ENCODE measurements at places on chromosomes 5 and 9.

- no peak for DNase-seq
These were observed 383.0 kb downstream of the RAB3C start for GRCh38 chr5:58965677-58966414.

DNA sequence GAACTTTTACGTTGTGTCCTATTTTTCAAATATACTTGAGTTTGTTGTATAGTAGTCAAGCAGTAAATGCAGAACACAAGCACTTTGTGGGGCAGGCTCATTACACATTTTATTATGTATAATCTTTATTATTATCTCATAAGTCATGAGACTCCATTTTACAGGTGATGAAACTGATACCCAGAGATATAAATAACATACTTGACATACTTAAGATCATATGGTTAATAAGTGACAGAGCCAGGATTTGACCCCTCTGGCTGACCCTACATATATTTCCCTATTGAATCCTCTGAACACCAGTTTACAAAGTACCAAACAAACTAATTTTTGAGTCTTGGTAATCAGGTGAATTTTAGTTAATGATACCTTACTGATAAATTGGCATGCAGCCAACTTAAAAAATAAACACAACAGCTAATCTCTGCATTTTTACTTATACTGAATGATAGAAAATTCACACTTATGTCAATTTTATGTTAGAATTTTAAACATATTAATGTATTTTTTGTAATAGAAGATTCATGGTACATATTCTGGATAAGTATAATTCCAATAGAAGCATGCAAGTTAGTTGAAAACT is 305.0 kb upstream of the MEF2C start:
- no peak for DNase-seq

GRCh38 chr5:177077335-177077734 is 9.4 kb upstream of the FGFR4 start:
- no peak for DNase-seq

DNA sequence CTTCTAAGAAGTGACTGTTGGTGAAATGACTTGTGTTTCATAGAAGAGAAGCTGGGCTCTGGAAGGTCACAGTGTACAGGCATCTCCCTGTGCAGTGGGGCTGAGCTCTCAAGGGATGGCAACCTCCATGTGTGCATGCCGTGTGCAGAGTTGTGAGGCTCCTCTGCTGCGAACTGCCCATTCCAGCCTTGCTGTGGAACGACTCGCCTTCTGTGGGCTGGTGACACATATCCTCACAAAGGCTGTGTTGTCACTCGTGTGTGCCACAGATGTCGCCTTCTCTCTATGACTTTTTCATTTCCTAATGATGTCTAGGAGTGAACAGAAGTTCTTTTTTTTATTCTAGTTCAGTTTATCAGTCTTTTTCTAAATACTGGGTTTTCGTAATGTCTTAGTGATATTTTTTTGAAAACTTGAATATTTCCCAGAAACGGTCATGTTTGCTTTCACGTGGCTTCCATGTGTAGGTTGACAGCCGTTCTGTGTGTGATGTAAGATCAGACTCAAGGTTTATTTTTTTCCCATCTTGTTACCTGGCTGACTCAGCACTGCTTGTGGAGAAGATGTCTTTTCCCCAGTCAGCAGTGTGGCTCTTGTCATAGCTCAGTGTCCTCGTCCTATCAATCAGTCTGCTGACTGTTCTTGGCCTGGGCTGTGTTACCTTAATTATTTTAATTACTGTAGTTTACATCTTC is 57.3 kb upstream of the CACNA1B start:
- no peak for DNase-seq

GRCh38 chr5:168424594-168425323 is 61.5 kb upstream of the RARS1 start:
- no peak for DNase-seq

DNA sequence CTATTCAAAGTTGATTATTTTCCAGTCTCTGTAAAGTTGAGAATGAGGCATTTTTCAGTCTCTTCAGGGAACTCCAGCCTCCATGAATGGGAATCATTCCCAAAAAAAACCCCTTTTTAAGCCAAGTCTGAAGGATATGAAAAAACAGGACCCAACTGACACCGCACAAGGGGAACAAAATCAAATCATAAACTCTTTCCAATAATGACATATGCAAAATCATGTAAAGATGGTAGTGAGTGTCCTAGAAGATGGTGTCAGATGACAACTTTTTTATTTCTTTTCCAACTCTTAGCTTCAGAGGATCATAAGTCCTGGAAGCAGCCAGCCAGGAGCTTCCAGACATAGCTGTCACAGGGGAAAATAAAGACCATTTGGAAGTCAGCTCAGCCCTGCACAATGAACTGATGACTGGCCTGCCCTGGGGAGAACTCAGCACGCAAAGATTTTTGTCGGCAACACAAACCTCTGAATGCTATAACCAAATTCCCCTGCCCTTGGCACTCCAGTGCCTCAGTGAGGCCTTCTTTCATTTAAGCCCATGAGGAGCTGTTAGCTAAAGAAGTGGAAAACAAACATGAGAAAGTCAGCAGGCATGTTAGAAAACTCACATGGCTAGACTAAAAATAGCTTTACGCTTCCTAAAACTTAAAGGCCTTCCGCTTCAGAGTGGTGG is 85.4 kb downstream of the SLC1A3 start:
- no peak for DNase-seq

GRCh38 chr5:33146881-33147280 is 293.9 kb upstream of the TARS1 start:
- DNase-seq = no peak

DNA sequence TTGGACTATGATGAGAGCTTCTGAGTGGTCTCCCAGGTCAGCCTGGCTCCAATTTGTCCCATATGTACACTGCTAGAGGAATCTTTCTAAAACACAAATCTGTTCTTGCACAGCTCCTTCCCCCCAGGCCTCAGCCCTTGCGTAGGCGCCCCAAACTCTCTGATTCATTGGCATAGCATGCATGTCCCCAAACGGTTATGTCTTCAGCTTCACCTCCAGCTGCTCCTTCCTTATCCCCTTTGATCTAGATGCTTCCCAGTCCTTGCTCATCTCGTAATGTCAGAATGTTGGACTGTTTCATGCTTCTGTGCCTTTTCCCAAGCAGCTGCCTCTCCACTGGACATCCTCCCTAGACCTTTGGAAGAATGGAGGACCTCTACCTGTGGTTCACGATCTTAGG is 60.1 kb upstream of the BASP1 start:
- DNase-seq = no peak

DNA sequence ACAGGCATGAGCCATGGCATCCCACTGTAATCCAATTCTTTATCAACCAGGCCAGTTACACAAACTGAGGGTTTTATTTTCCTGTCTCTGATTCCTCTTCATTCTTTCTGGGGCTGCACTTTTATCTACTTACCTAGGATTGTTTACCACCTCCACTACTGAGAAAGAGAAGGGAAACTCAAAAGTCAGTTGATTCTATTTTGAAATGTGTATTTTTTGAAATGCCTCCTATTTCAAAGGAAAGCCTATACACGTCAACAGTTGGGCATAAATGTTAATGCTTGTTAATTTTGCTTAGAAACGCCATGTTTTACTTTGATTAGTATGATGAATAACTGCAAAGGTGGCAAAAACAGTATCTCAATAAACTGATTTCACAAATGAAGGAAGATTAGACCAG is 92.5 kb downstream of the MLLT3 start:
- no peak for DNase-seq

DNA sequence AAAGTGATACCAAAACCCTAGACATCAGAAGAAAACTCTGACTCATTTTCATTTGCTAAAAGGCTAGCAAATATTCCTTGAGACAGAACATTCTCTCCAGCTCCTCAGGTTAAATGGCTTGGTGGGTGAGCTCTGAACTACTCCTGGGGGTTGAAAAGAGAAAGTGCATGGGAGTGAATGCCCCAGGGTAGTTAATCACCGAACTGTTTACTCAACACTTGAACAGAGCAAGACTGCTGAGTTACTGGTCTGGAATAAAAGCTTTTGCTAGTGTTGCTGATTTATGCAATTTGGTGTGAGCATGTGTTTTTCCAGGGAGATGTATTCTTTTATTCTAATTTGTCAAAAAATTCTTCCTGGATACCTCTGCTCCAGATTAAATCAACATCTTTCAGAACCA is 88.3 kb upstream of the PRDM9 start:
- DNase-seq = no peak

DNA sequence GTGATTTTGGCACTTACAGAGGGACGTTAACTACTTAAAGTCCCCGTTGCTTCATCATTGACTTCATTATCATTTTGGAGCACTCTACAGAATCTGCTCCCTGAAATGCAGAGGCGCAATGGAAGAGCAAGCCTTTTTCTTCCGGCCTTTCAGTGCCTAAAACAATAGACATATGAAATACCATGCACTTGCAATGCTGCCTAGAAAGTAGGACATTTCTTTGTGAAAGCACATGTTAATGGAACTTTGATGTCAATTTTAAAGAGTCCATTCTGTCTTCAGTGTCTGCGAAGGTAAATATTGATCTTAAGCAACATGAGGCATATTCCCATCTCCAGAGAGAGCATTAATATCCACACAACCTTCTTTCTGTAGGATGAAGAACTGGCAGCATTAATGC is 36.3 kb downstream of the ITGA2 start:
- no peak for DNase-seq

GRCh38 chr5:14174230-14174636 is 31.1 kb downstream of the TRIO start:
- peak; percentile 83 for DNase-seq

GRCh38 chr5:172697123-172698121 is 56.4 kb downstream of the NEURL1B start:
- peak; percentile 51 for DNase-seq

GRCh38 chr5:138989720-138990119 is 114.6 kb upstream of the LRRTM2 start:
- no peak for DNase-seq

DNA sequence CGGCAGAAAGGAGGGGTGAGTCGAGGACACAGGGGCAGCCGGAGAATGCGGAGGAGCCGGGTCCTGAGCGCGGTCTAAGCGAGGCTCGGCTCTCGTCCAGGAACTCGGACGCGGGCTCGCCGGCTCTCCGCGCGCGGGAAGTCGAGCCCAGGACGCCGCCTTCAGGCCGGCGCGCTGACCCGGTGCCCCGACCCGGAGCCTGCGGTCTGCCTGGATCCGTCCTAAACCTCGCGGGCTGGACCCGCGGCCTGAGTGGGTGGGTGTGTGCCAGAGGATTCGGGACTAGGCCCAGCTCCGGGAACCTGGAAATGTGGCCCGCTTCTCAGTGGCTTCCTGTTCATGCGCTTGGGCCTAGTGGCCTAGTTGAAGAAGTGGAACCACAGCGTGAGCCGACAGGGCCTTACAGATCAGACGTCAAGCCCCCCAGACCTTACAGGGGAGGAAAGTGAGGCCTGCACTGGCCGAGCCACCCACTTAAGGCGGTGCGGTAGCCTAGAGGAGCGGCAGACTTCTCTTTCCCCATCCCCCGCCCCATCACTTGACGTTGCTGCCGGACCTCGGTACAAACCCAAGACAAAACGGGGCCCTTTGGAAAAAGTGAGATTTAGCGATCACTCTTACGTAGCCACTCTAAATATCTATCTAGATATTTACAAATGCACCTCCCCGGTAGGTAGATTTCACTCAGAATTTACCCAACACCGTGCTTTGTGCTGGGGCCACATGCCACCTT is 1.2 kb downstream of the CDKN2B-AS1 start:
- DNase-seq = peak; percentile 51

DNA sequence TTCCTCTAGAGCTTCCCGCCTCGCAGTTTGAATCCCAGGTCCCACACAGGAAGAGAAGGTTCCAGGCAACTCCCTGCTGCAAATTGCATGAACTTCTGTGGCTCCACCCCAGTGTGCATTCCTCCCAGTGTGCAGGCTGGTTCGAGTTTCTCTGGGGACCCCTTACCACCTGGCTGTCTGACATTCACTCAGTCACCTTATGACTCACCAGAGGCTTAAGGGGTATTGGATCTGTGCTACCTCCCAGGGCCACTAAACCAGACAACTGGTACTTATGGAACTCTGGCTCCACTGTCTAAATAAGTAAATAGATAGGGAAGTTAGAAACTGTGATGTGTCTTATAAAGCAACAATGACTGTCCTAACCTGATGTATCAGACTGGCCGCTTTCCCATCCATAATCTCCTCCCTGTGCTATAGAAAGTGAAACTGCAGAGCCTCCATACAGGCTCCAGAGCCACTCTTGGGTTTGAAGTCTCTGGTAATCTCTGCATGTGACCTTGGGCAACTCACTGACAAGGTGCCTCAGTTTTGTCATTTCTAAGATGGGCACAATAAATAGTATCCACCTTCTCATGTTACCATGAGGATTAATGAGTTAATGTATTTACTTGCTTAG is 720.6 kb downstream of the SEMA5A start:
- no peak for DNase-seq

- DNase-seq = peak; percentile 28
These were observed 46.0 kb downstream of the SLC44A1 start for GRCh38 chr9:105290418-105290817.

- peak; percentile 33 for DNase-seq
These were observed at the start of gene KCNIP1 for GRCh38 chr5:170503990-170504596. Gene KCNIP1 (plus strand): TSS chr5:170504020.

DNA sequence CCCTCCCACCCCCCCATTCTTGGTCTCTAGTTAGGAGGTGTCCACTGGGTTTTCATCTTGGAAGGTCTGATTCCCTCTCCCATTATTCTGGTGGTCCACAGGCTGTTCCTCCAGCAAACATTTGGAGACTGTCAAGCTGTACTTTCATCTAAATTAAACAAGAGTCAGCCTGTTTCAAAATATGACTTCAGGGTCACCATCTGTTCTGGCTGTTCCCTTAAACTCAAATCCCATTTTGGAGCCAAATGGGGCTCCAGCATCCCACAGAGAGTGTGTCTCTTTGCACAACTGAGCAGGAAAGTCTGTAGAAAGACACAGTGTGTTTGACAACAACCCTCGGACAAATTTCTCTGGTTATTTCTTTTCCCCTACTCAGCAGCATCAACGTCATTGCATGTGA is 20.5 kb downstream of the COL15A1 start:
- no peak for DNase-seq

GRCh38 chr5:178234750-178235587 is 2.4 kb upstream of the PHYKPL start:
- DNase-seq = peak; percentile 41

DNA sequence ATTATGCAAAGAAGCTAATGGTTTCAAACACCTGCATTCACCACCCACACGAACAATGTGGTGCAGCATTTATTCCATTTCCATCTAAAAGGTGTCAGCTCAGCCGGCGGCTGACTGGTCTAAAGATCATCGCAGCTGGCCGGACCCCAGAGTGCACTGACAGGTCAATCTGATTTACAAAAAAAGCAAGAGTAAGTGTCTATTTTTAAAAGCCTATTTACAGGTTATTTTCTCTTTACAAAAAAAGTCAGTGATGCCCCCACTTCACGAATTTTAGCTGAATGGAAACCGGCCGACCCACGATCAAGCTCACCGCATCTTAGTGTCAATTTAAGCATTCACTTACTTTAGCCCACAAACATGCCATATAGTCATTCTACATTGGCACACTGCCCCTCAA is 58.3 kb downstream of the SEMA4D start:
- no peak for DNase-seq
